Activated naive CD4-positive, alpha-beta T cell treated with anti-CD3 and anti-CD28 coated beads for 36 hours (primary cell): ENCODE measurements at places on chromosomes 5 and 9. TPM values are rescaled to one million over a fixed set of nuclear protein-coding genes. Genes with fewer than 3 reads are reported as not detected.
A peak's percentile ranks its signal among the peaks of the same experiment; 100 is the strongest.

DNA sequence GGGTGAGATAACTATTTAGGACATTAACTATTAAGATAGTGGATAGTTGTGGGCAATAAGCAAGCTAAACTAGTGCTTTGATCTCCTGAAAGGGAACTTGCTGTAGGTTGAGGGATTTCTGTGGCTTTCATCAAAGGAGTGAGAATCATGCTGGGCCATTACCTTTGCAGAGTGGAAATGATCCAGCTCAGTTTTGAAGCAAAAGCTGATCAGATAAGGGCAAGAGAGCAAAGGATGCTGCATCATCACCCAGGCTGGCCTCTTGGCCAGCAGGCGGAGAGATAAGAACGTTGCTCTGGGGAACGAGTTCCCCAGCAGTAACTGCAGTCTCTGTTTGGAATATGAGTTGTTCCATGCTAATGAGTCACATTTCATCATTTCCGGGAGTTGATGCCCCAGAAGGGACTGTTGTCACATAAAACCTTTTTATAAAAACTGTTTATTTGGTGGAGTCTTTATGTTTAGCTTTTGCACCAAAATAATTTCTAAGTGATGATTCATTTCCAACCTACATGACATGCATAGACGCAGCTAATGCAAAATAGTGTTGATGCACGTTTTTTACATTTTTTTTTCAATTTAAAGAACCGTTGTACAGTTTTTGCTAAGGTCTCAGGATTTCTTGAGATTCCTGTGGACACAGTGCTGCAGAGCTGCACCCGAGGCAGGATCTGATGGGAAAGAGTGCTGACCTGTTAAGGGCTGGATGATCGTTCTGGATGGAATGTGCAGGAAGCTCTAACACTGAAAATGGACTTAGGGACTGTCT lies 99.3 kb downstream of the ACTBL2 start:
- peak; percentile 55 for DNase-seq

GRCh38 chr9:83041771-83042170 lies 21.2 kb downstream of the RASEF start:
- no peak for DNase-seq

DNA sequence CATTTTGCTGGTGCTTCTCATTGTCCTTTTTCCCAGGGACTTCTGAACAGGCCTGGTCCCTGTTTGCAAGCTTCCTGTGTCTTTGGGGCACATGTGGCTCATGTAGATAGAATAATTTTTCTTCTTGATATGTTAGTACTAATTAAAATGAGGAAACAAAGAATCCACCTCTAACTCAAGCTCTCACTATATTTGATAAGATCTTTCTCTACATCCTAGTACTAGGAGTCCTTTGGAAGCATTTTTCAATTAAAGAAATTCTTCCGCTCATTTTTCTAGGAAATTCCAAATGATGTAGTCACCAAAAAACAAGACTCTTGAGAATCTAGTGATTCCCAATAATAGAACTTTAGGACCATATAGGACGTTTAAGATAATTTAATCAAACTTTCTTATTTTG lies 165.3 kb downstream of the SEC61B start:
- no peak for DNase-seq

GRCh38 chr9:86751956-86752355 lies 195.3 kb downstream of the GAS1 start:
- DNase-seq: no peak

DNA sequence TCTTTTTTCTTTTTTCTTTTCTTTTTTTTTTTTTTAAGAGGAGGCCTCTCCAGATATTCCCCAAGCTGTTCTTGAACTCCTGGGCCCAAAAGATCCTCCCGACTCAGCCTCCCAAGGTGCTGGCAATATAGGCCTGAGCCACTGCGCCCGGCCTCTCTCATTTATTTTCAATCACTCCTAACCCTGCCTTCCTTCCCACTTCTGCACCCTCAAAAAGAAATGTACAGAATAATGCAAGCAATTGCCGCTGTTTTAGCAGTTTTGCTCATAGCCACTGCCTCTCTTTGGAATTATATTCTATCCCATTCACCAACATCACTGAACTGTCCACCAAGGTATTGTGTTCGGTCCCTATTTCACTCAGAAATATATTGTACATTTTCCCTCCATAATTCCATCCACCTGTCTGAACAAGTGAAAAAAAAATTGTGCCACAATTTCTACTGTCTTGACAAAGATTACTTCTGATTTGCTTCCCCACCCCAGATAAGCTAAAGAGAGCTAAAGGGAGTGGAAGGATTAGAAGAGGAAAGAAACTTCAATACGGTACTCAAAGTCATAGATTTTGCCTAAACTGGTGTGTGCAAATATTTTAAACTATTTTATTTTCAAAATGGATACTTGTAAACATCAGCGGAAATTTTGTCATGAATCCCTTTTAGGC lies 1.9 kb downstream of the FNBP1 start:
- peak; percentile 27 for DNase-seq

DNA sequence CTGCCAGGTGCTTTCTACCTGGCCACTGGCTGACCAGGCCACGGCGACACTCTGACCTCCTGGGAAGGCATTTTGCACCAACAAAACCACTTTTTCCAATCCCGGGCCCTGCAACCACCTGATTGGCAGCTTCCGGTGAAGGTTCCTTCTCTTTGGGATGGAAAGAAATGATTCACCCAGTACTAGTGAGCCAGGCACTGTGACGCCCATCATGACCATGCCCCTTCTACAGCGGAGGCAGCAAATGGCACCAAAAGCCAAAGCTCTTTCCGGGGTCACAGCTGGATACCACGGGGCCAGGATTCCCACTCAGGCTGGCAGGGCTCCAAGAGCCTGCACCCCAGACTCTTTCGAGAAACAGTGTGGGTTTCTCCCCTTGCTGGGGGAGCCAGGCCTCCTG lies 4.7 kb downstream of the NOTCH1 start:
- DNase-seq: no peak

DNA sequence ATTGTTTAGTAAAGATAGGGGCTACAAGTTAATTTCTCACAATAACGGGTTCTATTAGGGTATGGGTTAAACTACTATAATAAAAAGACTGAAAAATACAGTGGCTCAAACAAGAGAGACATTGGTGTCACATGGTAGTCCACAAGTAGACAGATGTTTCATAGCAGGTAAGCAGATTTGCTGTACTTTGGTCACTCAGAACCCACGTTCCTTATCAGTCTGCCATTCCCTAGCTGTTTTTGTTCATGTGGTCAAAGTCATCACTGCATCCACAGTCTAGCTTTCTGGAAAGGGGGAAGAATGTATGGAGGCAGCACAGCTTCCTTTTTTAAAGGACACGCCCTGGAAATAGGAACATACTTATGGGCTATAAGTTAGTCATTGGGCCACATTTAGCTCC lies 73.0 kb downstream of the SLC12A2 start:
- no peak for DNase-seq

GRCh38 chr9:6415266-6415665 lies 2.3 kb downstream of the UHRF2 start:
- peak; percentile 35 for DNase-seq

GRCh38 chr9:13140843-13141592 lies 138.5 kb downstream of the MPDZ start:
- no peak for DNase-seq

- DNase-seq: no peak
Measured at GRCh38 chr5:136403346-136403745, 38.0 kb upstream of the TRPC7 start.

DNA sequence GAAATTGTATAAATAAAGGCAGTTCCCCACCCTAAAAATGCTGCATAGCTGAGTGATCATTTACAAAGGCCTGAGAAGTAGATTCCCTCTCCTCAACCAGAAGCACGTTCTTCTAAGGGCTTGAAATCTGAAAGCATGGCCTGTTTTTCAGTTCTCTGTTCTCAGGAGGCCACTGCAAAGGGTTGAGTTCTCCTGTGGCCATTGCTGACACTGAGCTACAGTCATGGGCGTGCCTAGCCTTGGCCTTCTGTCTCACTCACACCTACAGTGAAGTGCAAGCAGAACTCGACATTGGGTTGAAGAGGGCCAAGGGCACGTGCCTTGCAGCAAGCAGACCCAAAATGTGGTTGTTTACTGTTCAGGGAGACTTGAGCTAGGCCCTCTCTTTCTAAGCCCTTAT lies 276.6 kb upstream of the VLDLR start:
- no peak for DNase-seq

DNA sequence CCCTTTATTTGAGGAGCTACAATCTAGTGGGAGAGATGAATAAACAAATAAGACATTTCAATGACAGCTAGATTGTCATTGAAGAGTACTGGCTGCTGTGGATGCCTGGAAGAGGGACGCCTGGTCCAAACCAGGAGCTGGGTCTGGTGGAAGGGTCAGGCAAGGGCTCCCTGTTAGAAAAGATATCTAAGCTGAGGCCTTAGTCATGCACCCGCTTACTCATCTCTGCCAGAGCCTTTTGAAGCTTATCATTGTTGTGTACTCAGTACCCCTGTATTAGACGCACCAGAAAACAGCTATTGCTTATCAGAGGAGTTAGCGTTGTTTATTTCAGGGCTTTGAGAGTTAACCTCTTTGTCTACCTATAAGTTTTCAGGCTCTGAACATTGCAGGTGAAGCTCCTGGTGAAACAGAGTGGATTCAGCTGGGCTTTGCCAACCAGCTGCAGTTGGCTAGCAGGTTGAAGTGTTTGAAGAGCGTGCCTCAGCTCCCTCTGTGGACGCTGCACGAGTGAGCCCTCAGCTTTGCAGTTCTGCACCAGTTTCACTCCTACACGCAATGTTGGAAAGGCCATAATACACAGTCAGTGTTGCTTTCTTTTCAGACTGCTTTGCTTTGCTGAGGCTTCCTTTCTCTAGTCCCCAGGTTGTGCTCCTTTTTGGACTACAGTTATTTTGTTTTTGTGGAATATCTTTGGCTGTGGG lies 5.6 kb upstream of the GPR151 start:
- DNase-seq: no peak

- no peak for DNase-seq
Measured at GRCh38 chr5:96648023-96648422, 14.2 kb upstream of the CAST start.

DNA sequence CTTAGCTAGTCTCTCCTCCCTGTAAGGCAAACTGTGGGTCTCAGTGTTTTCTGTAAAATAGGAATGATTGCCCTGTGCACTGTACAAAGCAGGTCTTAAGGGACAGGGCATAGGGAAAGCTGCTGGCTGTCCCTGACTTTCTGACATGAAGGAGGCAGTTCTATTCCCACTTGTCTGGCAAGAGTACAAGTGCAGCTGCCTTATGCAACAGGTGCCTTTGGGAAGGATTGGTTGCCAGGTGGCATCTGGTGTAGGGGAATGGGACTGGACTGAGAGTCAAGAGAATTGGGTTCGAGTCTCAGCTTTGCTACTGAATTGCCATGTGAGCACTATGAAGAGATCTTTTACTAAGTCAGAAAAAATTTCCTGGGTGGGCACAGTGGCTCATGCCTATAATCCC lies 10.0 kb downstream of the BSPRY start:
- no peak for DNase-seq

The IFNA1 gene
- not detected for total RNA-seq

The ACOT12 gene
- total RNA-seq: not detected

The GNAQ gene
- total RNA-seq: 22.7 TPM

The IFNB1 gene
- 0.57 TPM for total RNA-seq
